ENCODE measurements at places on chromosomes 4 and X. TPM values are rescaled to one million over a fixed set of nuclear protein-coding genes. Genes with fewer than 3 reads are reported as not detected.

The PRICKLE3 gene
- total RNA-seq, result 15.1 TPM

The F11 gene
- total RNA-seq, result 0.45 TPM

The FGF2 gene
- total RNA-seq, result 1.3 TPM

The MEPE gene
- not detected for total RNA-seq

The GASK1B gene
- total RNA-seq, result 19.6 TPM

The PWWP3B gene
- total RNA-seq, result 0.18 TPM

The ADH7 gene
- total RNA-seq, result not detected

The MUC7 gene
- total RNA-seq, result not detected

Data from left colon (tissue), 2 donors.